ENCODE measurements at places on chromosomes 7 and 10. TPM values are rescaled to one million over a fixed set of nuclear protein-coding genes. Genes with fewer than 3 reads are reported as not detected.

DNA sequence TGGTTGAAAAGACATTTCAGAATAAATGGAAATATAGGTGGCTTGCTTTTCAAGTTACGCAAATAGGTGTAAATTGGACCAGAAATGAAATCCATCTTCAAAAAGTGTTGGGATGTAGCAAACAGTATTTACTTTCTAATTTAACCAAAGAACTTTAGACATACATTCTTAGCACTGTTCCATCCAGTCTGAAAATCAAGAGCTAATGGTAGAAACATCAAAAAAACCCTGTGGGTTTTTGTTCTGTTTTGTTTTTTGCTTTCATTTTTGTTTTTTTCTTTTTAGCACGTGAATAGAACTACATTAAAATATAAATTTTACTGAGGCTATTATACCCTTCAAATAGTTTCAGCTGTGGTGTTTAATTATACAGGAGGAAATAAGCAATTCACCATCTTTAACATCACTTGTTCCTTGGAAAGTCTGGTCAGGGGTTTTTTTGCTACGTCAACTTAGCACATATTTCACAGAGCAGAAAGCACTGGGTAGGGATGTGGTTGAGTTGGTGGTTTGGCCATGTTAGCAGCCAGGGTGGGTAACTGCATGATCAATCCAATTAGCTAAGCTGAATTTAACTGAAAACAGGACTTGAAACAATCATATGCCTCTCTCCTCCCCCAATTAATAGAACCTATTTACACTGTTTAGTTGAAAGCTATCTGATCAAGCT is 275.4 kb upstream of the PFKP start:
- no peak for DNase-seq

GRCh38 chr10:102261196-102261595 is 15.9 kb downstream of the GBF1 start:
- DNase-seq = no peak

- DNase-seq = peak; percentile 53
These were observed 296.0 kb upstream of the KIAA1217 start for GRCh38 chr10:23912884-23913404.

- peak; percentile 55 for DNase-seq
These were observed 73.9 kb upstream of the VIPR2 start for GRCh38 chr7:159218607-159219006.

- no peak for DNase-seq
These were observed 619 bp upstream of the LMTK2 start for GRCh38 chr7:98105942-98106544.

GRCh38 chr7:158516524-158516923 is 71.1 kb downstream of the PTPRN2 start:
- DNase-seq = no peak

- no peak for DNase-seq
These were observed 25.7 kb downstream of the NUB1 start for GRCh38 chr7:151367284-151367683.

DNA sequence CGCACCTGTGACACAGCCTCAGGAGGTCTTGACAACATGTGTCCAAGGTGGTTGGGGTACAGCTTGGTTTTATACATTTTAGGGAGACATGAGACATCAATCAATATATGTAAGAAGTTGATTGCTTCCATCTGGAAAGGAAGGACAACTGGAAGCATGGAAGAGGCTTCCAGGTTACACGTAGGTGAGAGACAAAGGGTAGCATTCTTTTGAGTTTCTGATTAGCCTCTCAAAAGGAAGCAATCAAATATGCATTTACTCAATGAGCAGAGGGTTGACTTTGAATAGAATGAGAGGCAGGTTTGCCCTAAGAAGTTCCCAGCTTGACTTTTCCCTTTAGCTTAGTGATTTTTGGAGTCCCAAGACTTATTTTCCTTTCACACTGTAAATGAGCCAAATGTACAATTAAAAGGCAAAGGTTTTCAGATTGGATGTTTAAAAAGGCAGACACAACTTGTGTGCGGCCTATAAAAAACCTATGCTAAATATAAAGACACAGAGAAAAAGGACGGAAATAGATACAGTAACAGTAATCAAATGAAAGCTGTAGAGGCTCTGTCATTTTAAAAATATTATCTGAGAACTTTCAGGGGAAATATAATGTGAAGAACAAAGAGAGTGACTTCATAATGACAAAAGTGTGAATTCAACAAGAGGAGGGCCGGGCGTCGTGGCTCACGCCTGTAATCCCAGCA is 65.7 kb upstream of the LANCL2 start:
- no peak for DNase-seq

- DNase-seq = no peak
These were observed 81.3 kb downstream of the OSBPL3 start for GRCh38 chr7:24898691-24899090.

DNA sequence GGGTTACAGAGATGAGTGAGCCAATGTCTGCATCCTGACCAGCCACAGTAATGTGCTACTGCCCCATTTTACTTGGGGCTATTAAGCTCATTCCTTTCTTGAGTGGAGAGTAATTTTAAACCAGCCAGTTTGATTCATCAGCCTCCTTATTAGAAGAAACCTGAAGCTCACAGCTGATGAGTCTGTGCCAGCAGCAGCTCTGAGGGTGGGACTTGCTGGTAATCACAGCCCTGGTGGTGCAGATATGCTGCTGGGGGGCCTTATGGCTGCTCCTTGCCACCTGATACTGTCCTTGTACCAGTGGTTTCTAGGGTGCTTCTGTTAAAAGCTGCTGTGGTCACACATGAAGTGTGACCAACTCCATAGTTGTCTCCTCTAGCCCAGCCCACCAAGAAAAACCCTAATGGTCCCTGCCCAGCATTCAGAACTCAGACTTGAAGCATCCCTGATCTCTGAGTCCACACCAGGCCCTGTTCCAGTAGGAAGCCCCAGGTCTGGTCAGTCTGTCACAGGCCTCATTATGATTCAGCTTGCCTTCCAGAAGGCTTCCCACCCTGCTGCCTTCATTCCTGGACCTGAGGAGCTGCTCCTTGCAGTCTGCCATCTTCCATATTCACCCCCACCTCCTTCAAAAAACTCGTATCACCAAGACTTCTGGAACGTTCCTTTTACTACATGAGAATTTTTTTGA is 28.9 kb upstream of the RBM20 start:
- DNase-seq = no peak

DNA sequence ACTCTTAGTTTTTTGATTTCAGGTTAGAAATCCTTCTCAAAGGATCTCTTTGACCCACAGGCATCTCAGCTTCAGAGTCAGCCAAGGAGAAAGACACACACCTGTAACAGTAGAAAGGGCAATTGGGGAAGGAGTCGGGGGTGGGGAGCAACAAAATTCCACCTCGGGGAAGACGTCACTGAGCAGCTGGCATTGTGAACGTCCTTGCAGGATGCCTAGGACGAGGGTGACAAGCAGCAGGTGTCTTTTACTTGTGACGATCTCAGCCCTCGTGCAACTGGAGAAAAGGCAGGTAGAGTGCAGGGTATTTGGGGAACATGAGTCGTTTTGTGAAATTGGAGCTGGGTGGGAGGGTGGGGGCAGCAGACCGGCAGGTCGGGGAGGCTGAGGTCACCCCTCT is 627.0 kb downstream of the ACTR3B start:
- peak; percentile 57 for DNase-seq

- DNase-seq = no peak
These were observed at the start of gene TMEM72 for GRCh38 chr10:44911081-44911540. TSS of gene TMEM72 (plus strand) at chr10:44911337. CDS start at chr10:44911513, 176 bp downstream.

DNA sequence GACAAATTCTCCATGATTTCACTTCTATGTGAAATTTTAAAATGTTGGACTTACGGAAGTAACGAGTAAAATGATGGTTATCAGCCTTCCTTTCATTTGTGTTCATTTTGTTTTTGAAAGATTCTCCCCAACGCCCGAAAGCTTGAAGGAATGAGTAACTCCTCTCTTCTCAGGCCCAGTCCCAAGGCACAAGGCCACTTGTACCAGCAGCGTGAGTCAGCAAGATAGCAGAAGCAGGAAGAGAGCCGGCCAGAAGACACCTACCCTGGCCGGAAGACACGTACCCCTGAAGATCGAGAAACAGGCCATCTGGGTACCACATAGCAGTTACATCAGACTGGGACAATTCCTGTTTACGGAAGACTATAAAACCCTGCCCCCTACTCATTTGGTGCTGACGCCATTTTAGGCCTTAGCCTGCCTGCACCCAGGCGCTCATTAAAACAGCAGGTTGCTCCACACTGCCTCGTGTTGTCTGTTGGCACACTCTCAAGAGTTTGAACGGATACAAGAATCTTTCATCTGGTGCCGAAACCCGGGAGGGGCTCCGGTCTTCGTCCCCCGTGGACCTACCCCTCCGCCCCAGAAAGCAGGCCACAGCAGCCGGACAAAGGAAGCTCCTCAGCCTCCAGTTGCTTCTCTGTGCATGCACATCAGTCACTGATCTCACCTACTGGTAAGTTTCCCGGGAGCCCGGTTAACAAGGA is 60.4 kb downstream of the LRRC17 start:
- peak; percentile 64 for DNase-seq

- DNase-seq = no peak
These were observed 12.8 kb downstream of the NOS3 start for GRCh38 chr7:151003572-151003971.

- no peak for DNase-seq
These were observed 69.3 kb downstream of the MYOF start for GRCh38 chr10:93412801-93413200.

DNA sequence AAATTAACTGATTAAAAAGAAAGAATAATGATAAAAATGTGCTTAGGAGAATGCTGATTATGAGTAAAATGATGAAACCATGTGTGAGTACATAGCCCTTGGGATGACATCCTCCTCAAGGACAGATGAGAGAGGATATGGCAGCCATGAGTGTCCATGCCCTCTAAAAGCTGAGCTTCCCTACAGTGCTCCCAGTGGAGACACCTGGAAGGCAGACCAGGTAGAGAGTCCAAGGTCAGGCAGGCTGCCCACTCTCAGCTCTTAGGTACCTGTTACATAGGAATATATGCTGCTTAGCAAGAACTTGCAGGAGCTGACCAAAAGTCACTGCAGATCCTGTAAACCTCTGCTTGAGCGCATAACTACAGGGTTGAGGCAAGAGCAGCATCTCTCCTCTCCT is 169.7 kb upstream of the TMEM229A start:
- no peak for DNase-seq

- no peak for DNase-seq
These were observed 37.0 kb downstream of the CHCHD3 start for GRCh38 chr7:133044722-133045473.

DNA sequence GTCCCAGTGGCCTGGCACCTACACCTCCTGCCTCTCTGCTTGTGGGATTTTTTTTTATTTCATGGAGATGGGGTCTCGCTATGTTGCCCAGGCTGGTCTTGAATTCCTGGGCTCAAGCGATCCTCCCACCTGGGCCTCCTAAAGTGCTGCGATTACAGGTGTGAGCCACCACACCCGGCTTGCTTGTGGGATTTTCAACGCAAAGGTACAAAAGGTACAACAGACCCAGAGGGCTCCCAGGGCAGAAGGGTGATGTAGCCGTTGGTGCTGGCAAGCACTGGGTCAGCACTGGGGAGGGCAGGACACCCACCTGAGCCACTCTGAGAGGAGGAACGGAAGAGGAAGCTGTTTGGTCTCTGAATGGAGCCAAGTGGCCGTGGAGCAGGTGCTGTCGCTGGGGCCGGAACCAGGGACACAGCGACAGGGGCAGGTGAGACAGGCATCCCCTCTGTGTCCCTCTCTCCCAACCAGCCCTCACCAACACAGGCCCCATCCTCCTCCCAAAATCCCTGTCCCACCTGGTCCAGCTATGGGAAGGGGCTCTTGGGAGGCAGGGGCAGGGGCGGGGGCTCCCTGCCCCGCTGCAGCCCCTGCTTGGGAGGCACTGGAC is 2.8 kb upstream of the SAP25 start:
- no peak for DNase-seq

GRCh38 chr7:1637155-1637554 is 32.9 kb upstream of the ELFN1 start:
- DNase-seq = no peak

GRCh38 chr7:42359946-42360345 is 122.9 kb upstream of the GLI3 start:
- DNase-seq = no peak

GRCh38 chr10:97234400-97234799 is 48.6 kb upstream of the SLIT1 start:
- no peak for DNase-seq

DNA sequence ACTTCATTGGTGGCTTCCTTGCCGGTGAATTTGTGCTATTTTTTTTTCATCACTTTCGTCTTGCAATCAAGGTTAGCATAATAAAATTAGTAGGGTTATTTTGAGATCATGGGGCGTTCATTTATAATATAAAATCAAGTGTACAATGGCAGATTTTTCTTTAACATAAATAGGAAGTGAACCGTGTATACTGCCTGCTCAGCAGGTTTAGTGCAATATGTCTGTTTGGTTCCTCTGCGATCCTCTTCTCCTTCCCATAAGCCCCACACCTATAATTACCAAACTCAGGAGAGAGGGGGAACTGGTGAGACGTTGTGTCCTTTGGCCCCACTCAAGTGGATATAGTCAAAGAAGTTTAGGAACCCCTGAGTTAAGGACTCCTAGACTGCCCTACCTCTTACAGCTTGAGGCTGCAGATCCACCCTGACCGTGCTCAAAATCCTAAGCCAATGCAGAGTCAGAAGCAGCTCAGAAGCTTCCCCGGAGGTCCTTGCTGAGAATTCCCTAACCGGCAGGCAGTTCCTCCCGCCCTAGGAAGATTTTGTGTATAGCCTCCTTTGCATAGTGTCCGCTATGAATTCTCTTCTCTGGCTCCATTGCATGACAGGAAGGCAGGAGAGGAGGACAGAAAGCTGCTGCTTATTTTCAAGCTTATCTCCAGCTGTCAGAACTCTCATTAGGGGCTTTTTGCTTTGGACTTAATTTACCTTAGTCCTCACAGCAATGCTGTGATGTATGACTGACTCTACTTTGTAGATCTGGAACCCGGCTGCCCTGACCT is 41.5 kb downstream of the PYROXD2 start:
- no peak for DNase-seq

DNA sequence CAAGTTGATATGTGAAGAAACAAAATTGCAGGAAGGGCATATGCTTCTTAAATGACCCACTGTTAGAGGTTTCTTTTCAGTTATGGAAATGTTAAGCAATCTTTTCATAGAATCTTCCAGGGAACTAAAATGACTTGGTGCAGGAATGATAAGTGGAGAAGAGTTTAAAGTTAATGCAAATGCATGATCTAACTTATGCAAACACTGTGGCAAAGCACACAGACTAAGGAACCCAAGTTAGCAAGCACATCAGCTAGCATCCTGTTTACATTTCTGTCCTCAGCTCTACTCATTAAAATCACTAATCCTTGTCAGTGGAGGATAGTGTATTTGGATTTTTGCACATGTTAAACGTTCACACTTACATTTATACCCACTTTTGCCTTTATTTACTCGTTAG is 9.3 kb downstream of the CLCN1 start:
- DNase-seq = no peak

GRCh38 chr10:32241946-32242345 is 105.0 kb downstream of the EPC1 start:
- DNase-seq = no peak

Gene SPOCK2
- total RNA-seq = 6.8 TPM

Gene ZC3HAV1L
- 10.8 TPM for total RNA-seq

Gene SLC18A3
- 0.57 TPM for total RNA-seq

Gene UNC5B
- total RNA-seq = 2.1 TPM

Gene SMKR1
- total RNA-seq = not detected

Gene BTRC
- 10.4 TPM for total RNA-seq

Gene AOC1
- total RNA-seq = 0.33 TPM

Gene ZNF488
- not detected for total RNA-seq

Gene TMEM184A
- total RNA-seq = 0.42 TPM

Gene GBX1
- not detected for total RNA-seq

Gene LIPJ
- total RNA-seq = 0.19 TPM

Gene CCZ1B
- 26.3 TPM for total RNA-seq

Gene VCL
- total RNA-seq = 412 TPM

Data from esophagus muscularis mucosa (tissue), 4 donors.